Pulmonary artery endothelial cell (primary cell): ENCODE measurements at places on chromosomes 7 and 10. TPM values are rescaled to one million over a fixed set of nuclear protein-coding genes. Genes with fewer than 3 reads are reported as not detected.

DNAJC12 gene
- total RNA-seq, result 0.13 and 0.39 TPM in 2 replicates

NODAL gene
- not detected in 2 replicates for total RNA-seq

TMEM139 gene
- not detected in 2 replicates for total RNA-seq

SFTPA1 gene
- not detected in 2 replicates for total RNA-seq

TAS2R4 gene
- total RNA-seq, result 0.33 and 0.85 TPM in 2 replicates

SPDYE2B gene
- not detected in 2 replicates for total RNA-seq

CPEB3 gene
- 0.92 and 1.5 TPM in 2 replicates for total RNA-seq

OPN4 gene
- not detected in 2 replicates for total RNA-seq

CDNF gene
- 0.11 and 0.79 TPM in 2 replicates for total RNA-seq

ANKRD7 gene
- 0.13 and 0.21 TPM in 2 replicates for total RNA-seq

TFEC gene
- total RNA-seq, result 13.2 and 15.4 TPM in 2 replicates

BEND7 gene
- total RNA-seq, result 13.9 and 16.5 TPM in 2 replicates

HELLS gene
- 44.5 and 69.5 TPM in 2 replicates for total RNA-seq

HTRA1 gene
- total RNA-seq, result 68.1 and 94.2 TPM in 2 replicates

PNLIPRP1 gene
- not detected in 2 replicates for total RNA-seq

MYO1G gene
- 0.11 and 0.13 TPM in 2 replicates for total RNA-seq

MSMB gene
- not detected in 2 replicates for total RNA-seq

RNLS gene
- total RNA-seq, result 2.2 and 7.1 TPM in 2 replicates

CALHM3 gene
- total RNA-seq, result not detected in 2 replicates

MACROH2A2 gene
- total RNA-seq, result 0.59 and 1.0 TPM in 2 replicates

GPR26 gene
- not detected in 2 replicates for total RNA-seq

BNIP3 gene
- total RNA-seq, result 76.0 and 85.7 TPM in 2 replicates

HYAL4 gene
- 0.20 TPM in 1 of 2 replicates, not detected in the other for total RNA-seq

GPR85 gene
- 0.39 and 0.92 TPM in 2 replicates for total RNA-seq

VSTM2A gene
- not detected in 2 replicates for total RNA-seq

PLXDC2 gene
- total RNA-seq, result 0.59 and 2.9 TPM in 2 replicates

CTBP2 gene
- 92.1 and 129 TPM in 2 replicates for total RNA-seq

RADIL gene
- total RNA-seq, result 0.46 and 0.73 TPM in 2 replicates

MRC1 gene
- total RNA-seq, result 2.4 and 3.2 TPM in 2 replicates

FAM25A gene
- total RNA-seq, result not detected in 2 replicates

ATP5F1C gene
- 308 and 315 TPM in 2 replicates for total RNA-seq

HECW1 gene
- total RNA-seq, result not detected in 2 replicates

GAD2 gene
- total RNA-seq, result not detected in 2 replicates

TMEM229A gene
- not detected in 2 replicates for total RNA-seq

SYNPO2L gene
- total RNA-seq, result not detected in 2 replicates

NKX1-2 gene
- total RNA-seq, result not detected in 2 replicates

HOGA1 gene
- total RNA-seq, result 0.18 and 0.53 TPM in 2 replicates

CNNM1 gene
- total RNA-seq, result under 0.01 and 0.04 TPM in 2 replicates

C10orf90 gene
- not detected in 2 replicates for total RNA-seq

PRRT4 gene
- total RNA-seq, result not detected in 2 replicates

TBXAS1 gene
- total RNA-seq, result 8.1 and 10.6 TPM in 2 replicates

ECHS1 gene
- total RNA-seq, result 60.3 and 63.4 TPM in 2 replicates

DDX56 gene
- 68.5 and 73.3 TPM in 2 replicates for total RNA-seq

CXCL12 gene
- total RNA-seq, result 0.40 and 2.0 TPM in 2 replicates

ACBD5 gene
- total RNA-seq, result 23.8 and 25.5 TPM in 2 replicates

CTAGE4 gene
- total RNA-seq, result 0.07 and 0.18 TPM in 2 replicates

MET gene
- total RNA-seq, result 80.8 and 188 TPM in 2 replicates

NKX2-3 gene
- total RNA-seq, result 0.07 TPM in 1 of 2 replicates, not detected in the other

NT5C3A gene
- total RNA-seq, result 15.9 and 18.9 TPM in 2 replicates

LMOD2 gene
- 0.07 TPM in 1 of 2 replicates, not detected in the other for total RNA-seq

PTEN gene
- total RNA-seq, result 77.5 and 118 TPM in 2 replicates

FGFBP3 gene
- 0.20 and 0.28 TPM in 2 replicates for total RNA-seq

PTF1A gene
- total RNA-seq, result not detected in 2 replicates

KIF11 gene
- total RNA-seq, result 21.3 and 35.3 TPM in 2 replicates

CHST15 gene
- 29.0 and 36.3 TPM in 2 replicates for total RNA-seq

MOGAT3 gene
- total RNA-seq, result not detected in 2 replicates

ZNF479 gene
- total RNA-seq, result not detected in 2 replicates

HOXA1 gene
- total RNA-seq, result 0.33 and 1.0 TPM in 2 replicates
